ENCODE measurements at places on chromosomes 2 and 18.

DNA sequence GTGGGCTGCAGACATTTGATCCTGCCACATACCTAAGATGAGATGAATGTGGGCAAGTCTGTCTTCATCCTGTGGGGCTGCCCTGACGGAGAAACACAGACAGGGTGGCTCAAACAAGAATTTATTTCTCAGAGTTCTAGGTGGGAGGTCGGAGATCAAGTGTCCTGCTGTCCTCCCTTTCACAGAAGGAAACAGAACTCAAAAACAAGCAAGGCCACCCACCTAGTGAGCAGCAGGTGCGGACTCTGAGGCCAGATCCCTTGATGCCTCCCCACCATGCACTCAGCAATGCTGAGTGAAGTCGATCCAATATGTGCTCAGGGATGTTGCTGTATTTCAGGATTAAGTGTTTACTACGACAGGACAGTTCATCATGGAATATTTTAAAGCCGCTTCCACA lies 63.0 kb upstream of the SNTG2 start:
- no peak for DNase-seq

DNA sequence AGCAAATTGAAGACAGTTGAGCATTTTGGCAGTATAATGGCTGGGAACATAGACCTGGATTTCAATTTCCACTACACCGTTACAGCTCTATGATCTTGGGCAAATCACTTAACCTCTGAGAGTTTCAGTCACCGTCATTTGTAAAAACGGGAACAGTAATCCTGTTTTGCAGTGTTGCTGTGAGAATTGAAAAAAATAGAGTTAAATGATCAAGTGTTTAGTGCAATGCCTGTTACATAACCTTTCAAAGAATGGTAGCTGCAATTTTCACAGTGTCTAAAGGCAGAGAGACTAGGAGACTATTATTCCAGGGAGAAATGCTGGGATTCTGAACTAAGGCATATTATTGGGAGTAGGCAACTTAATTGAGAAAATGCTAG lies 2.0 kb downstream of the AGPS start:
- DNase-seq = no peak

DNA sequence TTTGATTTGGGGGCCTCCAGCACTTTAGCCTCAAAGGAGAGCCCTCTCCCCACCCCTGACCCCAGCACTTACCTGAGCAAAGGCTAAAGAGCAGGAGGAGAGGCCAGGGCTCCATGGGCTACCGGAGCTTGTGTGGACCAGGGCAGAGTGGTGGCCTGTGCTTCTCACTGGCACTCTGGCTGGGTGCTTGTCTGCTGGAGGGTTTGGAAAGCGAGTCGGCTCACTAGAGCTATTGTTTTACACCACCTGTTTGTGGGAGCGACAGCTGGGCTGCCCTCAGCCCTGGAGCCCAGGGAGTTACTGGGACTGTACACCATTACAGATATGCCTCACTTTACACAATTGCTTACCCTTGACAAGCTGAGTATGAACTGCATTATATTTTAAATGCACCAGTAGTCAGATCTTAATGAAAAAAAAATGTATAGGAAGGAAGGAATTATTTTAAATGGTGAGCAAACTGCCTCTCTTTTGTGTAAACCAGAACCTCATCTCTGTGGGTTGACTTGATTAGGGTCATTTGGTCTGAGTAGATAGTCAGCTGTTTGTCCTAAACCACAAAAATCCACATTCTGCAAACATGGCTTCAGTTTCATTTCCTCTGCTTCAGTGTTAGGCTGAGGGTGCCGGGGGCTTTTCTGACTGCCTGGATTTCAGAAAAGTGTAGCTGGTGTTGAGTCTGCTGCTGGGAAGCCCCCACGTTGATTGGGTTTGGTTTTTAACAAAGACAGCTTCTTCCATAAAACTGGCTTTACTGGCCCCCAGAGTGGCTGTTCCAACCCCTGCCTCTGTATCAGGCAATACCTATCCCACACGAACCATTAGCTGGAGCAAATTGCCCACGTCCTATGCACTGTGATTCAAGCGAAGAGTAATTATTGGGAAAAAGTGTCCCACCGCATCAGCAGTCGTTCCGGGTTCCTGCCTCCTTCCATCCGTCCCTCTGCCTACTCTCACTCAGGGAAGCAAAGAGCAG lies at the start of gene CHRNA1:
TSS of gene CHRNA1 (minus strand) at position 193 of the 976 bp plus-strand sequence. CDS start at position 115, 78 bp downstream.
- no peak for DNase-seq

GRCh38 chr2:153971250-153971649 lies 99.5 kb downstream of the GALNT13 start:
- no peak for DNase-seq

- DNase-seq = peak; percentile 56
Observed at GRCh38 chr18:48563027-48563426, 24.2 kb downstream of the CTIF start.

DNA sequence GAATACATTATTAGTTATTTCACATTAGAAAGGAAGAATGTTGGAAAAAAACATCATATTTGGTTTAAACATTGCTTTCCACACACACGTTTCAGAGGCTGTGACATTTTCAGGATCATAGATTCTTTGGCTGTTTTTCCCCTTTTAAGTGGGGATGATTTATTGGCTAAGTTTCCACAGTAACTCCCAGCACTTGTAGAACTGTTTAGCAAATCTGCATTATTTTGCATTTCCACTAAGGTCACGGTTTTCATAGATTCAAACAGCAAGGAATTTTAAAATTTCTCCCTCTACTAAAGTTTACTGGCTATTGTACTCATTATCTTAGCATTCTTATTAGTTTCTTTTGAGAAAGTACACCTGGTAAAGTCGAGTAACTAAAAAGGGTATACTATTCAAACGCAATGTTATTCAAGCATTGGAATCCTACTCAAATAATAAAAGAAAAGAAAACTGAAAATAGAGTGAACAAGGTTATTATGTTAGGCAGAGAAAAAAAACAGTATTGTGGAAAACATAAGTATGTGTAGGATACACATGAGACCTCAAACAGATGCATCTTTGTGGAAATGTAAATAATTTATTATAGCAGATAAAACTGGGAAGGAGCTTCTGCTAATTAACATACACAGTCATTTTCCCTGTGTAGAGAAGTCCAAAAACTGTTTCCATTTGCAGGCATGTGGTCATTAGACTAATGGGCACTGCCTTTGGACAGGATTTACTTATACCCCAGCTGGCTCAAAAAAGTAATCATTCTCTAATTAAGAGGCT lies 633.8 kb downstream of the NRXN1 start:
- no peak for DNase-seq

GRCh38 chr18:27413495-27414401 lies 228.6 kb upstream of the CHST9 start:
- peak; percentile 64 for DNase-seq

All from cardiac fibroblast (primary cell).